ENCODE measurements at places on chromosomes 4 and X. TPM values are rescaled to one million over a fixed set of nuclear protein-coding genes. Genes with fewer than 3 reads are reported as not detected.

Gene GATA1
- not detected for total RNA-seq

Gene DTHD1
- total RNA-seq: 0.42 TPM

Gene CCDC158
- total RNA-seq: 4.0 TPM

Gene ARMCX1
- total RNA-seq: 2.3 TPM

Gene HHIP
- 9.7 TPM for total RNA-seq

Gene MTMR8
- total RNA-seq: 1.3 TPM

Gene RHOXF2
- total RNA-seq: not detected

- no peaks in the 10 kb centered on the region for H3K36me3 ChIP-seq
- no peak for DNase-seq
- no peaks in the 10 kb centered on the region for H3K27me3 ChIP-seq
- H3K27ac ChIP-seq: no peak overlapping the region
- H3K4me3 ChIP-seq: no peak overlapping the region
These were observed 316.3 kb downstream of the DCTD start for GRCh38 chr4:182600856-182601255.

GRCh38 chrX:16464369-16464768 is 185.6 kb upstream of the S100G start:
- no peak overlapping the region for H3K4me3 ChIP-seq
- DNase-seq: no peak
- H3K4me1 ChIP-seq: no peaks in the 10 kb centered on the region
- no peaks in the 10 kb centered on the region for H3K36me3 ChIP-seq
- no peak overlapping the region for H3K27ac ChIP-seq
- no peaks in the 10 kb centered on the region for H3K27me3 ChIP-seq

DNA sequence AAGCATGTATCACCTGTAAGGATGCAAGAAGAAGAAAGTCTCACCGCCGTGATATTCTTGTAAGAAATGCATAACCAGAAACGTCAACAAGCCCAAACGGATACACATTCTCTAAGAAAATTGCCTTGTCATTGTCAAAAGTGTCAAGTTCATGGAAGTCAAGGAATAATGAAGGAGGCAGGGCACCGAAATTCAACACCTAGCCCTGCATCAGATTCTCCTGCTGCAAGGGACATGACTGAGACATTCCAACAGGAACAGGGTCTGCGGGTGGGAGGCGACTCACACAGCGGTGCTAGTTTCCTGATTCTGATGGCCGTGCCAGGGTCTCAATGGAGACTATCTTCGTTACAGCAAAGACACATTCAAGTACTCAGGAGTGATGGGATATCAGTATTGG is 26.7 kb downstream of the IRF2 start:
- no peaks in the 10 kb centered on the region for H3K27me3 ChIP-seq
- no peaks in the 10 kb centered on the region for H3K36me3 ChIP-seq
- peaks cover 51% of the 10 kb centered on the region for H3K4me1 ChIP-seq
- DNase-seq: no peak

DNA sequence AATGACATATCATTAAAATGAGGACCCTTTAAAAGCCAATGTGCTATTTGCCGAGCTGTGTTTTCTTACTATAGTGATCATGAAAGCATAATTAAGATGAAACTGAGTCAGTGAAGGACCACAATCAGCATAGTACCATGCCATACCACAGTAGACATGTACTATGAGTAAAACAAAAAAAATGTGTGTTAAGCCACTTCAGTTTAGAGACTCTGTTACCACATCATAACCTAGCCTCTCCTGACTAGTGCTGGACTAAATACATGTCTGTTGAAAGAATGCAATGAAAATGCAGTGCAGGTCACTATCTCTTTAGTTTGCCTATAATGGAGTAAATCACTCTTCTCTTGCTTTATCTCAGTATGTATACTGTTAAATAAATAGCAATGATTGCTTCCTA is 12.3 kb upstream of the DDX53 start:
- no peaks in the 10 kb centered on the region for H3K4me1 ChIP-seq
- H3K4me3 ChIP-seq: no peak overlapping the region
- no peaks in the 10 kb centered on the region for H3K27me3 ChIP-seq
- no peak overlapping the region for H3K27ac ChIP-seq

- H3K27me3 ChIP-seq: peaks cover 3% of the 10 kb centered on the region
- H3K27ac ChIP-seq: no peak overlapping the region
- no peak overlapping the region for H3K4me3 ChIP-seq
- no peak for DNase-seq
These were observed 88.8 kb downstream of the CPZ start for GRCh38 chr4:8681391-8681790.

DNA sequence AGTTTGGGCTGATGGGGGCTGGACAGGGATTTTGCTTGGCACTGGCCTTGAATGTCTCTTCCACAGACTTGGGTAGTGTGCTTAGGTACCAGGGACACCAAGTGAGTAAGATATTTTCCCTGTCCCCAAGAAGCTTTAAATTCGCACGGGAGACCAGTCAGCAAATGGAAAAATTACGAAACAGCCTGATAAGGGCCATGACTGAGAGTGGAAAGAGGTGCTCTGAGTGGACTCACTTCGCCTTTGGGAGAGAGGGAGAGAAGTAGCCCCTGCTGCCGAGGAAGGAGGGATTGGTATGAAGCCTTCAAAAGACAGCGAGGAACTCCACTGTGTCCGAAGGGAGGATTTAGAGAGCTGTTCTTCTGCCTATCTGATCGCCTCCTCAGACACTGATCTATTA is 2.6 kb downstream of the LSM6 start:
- no peak for DNase-seq
- H3K4me3 ChIP-seq: no peak overlapping the region
- peaks cover 2% of the 10 kb centered on the region for H3K36me3 ChIP-seq
- H3K27ac ChIP-seq: no peak overlapping the region
- no peaks in the 10 kb centered on the region for H3K27me3 ChIP-seq

GRCh38 chr4:23097251-23097650 is 404.5 kb downstream of the GBA3 start:
- DNase-seq: no peak
- no peaks in the 10 kb centered on the region for H3K36me3 ChIP-seq
- no peaks in the 10 kb centered on the region for H3K4me1 ChIP-seq
- no peak overlapping the region for H3K27ac ChIP-seq
- no peaks in the 10 kb centered on the region for H3K27me3 ChIP-seq

DNA sequence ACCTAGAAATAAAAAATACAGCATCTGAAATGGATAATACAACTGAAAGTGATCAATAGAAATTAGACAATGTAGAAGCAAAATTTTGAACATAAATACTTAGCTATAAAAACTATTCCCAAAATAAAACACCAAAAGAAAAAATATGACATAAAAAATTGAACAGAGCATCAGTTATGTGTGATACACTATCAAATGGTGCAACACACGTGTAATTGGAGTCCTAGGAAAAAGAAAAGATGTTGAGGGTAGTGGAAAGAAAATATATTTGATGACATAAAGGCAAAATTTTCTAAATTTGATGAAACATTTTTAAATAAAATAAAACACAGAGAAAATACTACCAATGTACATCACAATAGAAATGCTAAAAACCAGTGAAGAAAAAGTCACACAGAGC is 63.1 kb downstream of the NPY2R start:
- no peak overlapping the region for H3K27ac ChIP-seq
- no peaks in the 10 kb centered on the region for H3K36me3 ChIP-seq
- no peak for DNase-seq
- H3K4me1 ChIP-seq: no peaks in the 10 kb centered on the region
- H3K4me3 ChIP-seq: no peak overlapping the region

DNA sequence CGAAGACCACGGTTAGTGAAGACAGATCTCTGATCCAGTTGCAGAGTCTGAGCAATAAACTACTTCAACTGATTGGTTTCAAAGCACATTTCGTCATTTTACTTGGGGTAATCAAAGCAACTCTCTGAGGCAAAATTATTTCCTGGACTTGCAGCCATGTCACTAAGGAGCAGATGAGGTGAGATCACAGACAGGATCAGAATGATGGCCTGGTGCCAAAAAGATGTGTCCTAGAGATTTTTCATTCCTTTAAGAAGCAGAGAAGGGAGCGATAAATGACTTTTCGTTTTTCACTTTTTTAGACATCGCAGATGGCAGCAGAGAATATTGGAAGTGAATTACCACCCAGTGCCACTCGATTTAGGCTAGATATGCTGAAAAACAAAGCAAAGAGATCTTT is 83.9 kb downstream of the PTTG2 start:
- H3K27me3 ChIP-seq: no peaks in the 10 kb centered on the region
- DNase-seq: no peak
- no peak overlapping the region for H3K4me3 ChIP-seq
- no peak overlapping the region for H3K27ac ChIP-seq
- H3K4me1 ChIP-seq: no peaks in the 10 kb centered on the region

- H3K4me3 ChIP-seq: no peak overlapping the region
- no peak for DNase-seq
- H3K27ac ChIP-seq: no peak overlapping the region
These were observed 155.0 kb downstream of the RELL1 start for GRCh38 chr4:37531151-37531550.

GRCh38 chrX:136237074-136237473 is 14.1 kb downstream of the MAP7D3 start:
- H3K4me1 ChIP-seq: no peaks in the 10 kb centered on the region
- peaks cover 2% of the 10 kb centered on the region for H3K36me3 ChIP-seq
- no peaks in the 10 kb centered on the region for H3K27me3 ChIP-seq
- no peak overlapping the region for H3K4me3 ChIP-seq
- H3K27ac ChIP-seq: no peak overlapping the region
- DNase-seq: no peak

DNA sequence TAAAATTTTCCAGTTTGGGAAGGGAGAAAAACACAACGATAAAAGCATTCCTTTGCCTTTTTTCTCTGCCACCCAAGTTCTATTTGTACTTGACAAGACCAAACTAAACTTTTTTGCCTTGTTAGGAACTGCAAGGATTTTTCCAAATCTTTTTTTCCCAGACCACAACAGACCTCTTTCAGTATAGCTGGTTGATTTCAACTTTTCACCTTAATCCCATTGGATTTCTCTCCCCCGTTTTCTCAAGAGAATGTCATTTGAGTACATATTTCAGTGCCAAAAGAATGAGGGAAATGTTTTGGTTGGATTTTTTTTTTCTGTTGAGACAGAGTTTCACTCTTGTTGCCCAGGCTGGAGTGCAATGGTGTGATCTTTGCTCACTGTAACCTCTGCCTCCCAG is 18.5 kb upstream of the SGMS2 start:
- H3K4me3 ChIP-seq: no peak overlapping the region
- no peak for DNase-seq
- no peaks in the 10 kb centered on the region for H3K36me3 ChIP-seq
- peaks cover 6% of the 10 kb centered on the region for H3K4me1 ChIP-seq
- H3K27me3 ChIP-seq: no peaks in the 10 kb centered on the region

GRCh38 chr4:26299254-26299882 is 21.4 kb upstream of the RBPJ start:
- no peak overlapping the region for H3K4me3 ChIP-seq
- DNase-seq: no peak
- no peak overlapping the region for H3K27ac ChIP-seq
- H3K27me3 ChIP-seq: no peaks in the 10 kb centered on the region
- no peaks in the 10 kb centered on the region for H3K4me1 ChIP-seq
- no peaks in the 10 kb centered on the region for H3K36me3 ChIP-seq

DNA sequence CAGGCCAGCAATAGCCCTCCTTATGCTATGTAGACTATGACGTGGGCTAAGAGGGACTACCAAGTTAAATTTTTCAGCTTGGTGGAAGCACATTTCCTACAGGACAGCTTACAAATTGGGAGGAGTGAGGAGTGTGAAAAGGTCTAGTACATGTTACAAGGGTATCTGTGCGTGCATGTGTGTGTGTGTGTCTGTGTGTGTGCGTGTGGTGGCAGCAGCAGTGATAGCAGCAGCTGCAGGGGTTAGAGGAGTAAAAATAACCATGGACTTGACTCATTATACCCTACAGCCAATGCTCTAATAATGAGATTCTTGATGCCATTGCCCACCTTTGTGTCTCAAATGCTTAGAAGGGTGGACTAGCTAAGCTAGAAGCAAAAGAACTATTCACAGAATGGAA is 88.6 kb downstream of the SLC9A7 start:
- H3K4me1 ChIP-seq: no peaks in the 10 kb centered on the region
- no peaks in the 10 kb centered on the region for H3K27me3 ChIP-seq
- no peak overlapping the region for H3K4me3 ChIP-seq
- DNase-seq: no peak
- peaks cover 2% of the 10 kb centered on the region for H3K36me3 ChIP-seq

DNA sequence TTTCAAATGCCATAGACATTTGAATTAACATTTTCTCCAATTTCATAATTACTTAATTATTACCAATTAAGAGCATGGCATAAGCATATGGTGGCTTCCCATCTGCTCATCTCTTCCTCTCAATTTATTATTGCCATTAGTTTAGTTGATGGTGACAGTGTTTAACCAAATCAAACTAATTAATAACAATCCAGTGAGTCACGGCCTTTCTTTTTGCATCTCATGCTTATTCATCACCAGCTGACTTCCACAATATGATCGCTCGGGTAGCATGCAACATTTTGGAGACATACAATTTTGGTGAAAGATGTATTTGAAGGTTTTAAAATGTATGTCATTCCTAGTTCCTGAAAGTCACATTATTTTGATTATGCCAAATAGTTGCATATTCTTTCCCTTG is 172.8 kb upstream of the TACR3 start:
- H3K4me3 ChIP-seq: no peak overlapping the region
- H3K36me3 ChIP-seq: no peaks in the 10 kb centered on the region
- H3K27me3 ChIP-seq: no peaks in the 10 kb centered on the region
- no peaks in the 10 kb centered on the region for H3K4me1 ChIP-seq
- H3K27ac ChIP-seq: no peak overlapping the region

DNA sequence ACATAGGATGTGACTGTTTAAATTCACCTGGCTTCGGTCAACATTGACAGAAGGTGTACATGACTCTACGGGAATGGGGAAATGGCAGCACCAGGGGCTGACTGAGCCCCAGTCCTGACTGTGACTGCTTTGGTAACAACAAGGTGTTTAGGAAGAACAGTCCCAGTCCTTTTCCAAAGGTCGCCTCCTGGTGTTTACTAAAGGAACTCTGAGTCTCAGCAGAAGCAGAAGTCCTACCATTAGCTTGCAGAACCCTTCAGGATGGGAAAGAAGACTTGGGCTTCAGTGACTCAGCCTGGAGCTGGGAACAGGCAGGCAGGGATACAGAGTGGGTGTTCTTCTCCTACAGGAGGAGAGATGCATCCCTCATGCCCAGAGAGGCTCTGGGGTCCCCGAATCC is 103.3 kb downstream of the MGST2 start:
- peaks cover 1% of the 10 kb centered on the region for H3K4me1 ChIP-seq
- no peak for DNase-seq
- no peaks in the 10 kb centered on the region for H3K27me3 ChIP-seq
- H3K4me3 ChIP-seq: no peak overlapping the region

GRCh38 chr4:135316266-135316779 is 1114.7 kb upstream of the PABPC4L start:
- no peak overlapping the region for H3K4me3 ChIP-seq
- no peaks in the 10 kb centered on the region for H3K4me1 ChIP-seq
- no peaks in the 10 kb centered on the region for H3K36me3 ChIP-seq
- DNase-seq: no peak
- no peaks in the 10 kb centered on the region for H3K27me3 ChIP-seq

GRCh38 chr4:101067383-101067782 is 279.9 kb downstream of the PPP3CA start:
- H3K27ac ChIP-seq: no peak overlapping the region
- H3K27me3 ChIP-seq: no peaks in the 10 kb centered on the region
- no peak for DNase-seq
- no peaks in the 10 kb centered on the region for H3K4me1 ChIP-seq
- H3K4me3 ChIP-seq: no peak overlapping the region

Measured in liver (tissue), 10 donors.